ENCODE measurements at places on chromosomes 3 and 15.

DNA sequence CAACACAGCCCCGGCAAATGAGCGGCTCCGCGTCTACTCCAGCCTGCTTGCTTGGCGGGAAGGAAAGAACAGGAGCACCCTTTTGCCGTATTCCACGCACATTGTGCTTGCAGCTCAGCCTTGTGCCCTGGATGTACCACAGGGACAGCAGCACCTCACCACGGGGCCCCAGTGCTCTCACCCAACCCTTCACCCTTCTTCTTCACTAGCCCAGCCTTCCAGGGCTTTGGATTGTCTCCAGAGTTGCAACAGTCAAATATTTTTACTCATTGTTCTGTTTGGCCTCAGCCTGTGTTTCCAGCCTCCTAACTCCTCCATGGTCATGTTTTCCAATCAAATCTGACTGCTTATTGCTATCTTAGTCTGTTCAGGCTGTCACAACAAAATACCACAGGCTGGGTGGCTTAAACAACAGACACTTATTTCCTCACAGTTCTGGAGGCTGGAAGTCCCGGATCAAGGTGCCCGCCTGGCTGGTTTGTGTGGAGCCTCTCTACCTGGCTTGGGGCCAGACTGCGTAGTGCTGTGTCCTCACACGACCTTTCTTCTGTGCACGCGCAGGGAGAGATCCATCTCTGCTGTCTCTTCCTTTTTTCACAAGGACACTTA, 79.2 kb upstream of the ABHD17C start:
- DNase-seq = peak; percentile 83

- no peak for DNase-seq
These were observed 23.6 kb upstream of the DUSP7 start for GRCh38 chr3:52079958-52080357.

DNA sequence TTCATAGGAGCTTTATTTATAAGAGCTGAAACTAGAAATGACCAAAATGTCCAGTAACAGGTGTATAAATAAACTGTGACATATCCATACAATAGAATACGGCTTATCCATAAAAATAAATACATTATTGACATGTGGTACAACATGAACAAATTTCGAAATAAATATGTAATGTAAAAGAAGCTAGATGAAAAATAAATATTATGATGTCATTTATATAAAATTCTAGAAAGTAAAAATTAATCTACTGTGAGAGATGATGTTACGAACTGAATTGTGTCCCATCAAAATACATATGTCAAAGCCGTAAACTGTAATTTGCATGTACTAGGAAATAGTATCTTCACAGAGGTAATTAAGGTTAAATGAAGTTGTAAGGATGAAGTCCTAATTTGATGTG, 1104.9 kb downstream of the NSUN3 start:
- DNase-seq = no peak

DNA sequence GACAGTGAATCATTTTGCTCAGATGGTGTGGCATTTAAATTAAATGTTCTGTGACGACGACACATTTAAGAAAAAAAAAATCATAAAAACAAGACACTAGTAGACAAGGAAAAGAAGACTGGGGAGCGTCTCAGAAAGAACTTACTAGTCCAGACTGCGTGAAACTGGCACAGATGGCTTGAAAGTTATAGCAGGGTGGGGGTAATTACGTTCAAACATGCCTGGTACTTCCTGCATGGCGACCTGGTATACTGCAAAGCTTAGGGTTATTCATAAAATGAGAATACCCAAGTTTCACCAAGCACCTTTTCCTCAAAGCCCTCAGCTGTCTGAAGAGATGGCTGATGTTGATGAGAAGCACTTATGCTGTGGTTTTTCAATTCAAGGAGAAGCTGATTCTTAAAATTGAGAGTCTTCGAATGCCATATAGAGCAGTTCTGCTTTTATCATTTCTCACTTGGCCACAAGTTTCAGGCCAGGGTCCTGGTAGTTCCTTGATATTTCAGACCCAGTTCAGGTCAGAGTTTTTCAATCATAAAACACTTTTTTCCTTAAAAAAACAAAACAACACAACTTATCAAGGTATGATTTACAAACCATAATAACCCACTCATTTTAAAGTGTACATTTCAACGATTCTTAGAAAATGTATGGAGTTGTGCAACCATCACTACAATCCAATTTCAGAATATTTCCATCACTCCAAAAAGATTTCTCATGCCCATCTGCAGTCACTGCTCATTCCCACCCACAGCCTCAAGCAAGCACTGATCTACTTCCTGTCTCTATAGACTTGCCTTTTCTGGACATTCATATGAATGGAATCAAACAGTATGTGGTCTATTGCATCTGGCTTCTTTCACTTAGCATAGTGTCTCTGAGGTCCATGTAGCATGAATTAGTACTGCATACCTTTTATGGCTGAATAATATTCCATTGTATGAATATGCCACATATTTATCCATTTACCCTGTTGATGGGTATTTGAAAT, 24.7 kb downstream of the PCOLCE2 start:
- no peak for DNase-seq

All from iris pigment epithelial cell (primary cell).